ENCODE measurements at places on chromosomes 1 and 21. TPM values are rescaled to one million over a fixed set of nuclear protein-coding genes. Genes with fewer than 3 reads are reported as not detected.

Gene TNFRSF4
- total RNA-seq: not detected

Gene CD1E
- not detected for total RNA-seq

Gene BACE2
- total RNA-seq: 34.5 TPM

Gene MSH4
- total RNA-seq: 0.17 TPM

Gene KIAA1614
- 14.6 TPM for total RNA-seq

Gene SLC35F3
- not detected for total RNA-seq

Gene DYRK3
- total RNA-seq: 7.7 TPM

Gene MYOG
- 8.9 TPM for total RNA-seq

Gene COL8A2
- total RNA-seq: 21.4 TPM

Gene CD5L
- not detected for total RNA-seq

Gene BCAN
- not detected for total RNA-seq

Gene MPZ
- 0.34 TPM for total RNA-seq

Gene LCE1F
- total RNA-seq: not detected

Gene FAM72A
- 0.23 TPM for total RNA-seq

Gene CD52
- total RNA-seq: not detected

Gene IL6R
- 3.9 TPM for total RNA-seq

Gene CTH
- 9.0 TPM for total RNA-seq

Gene HSD3B1
- total RNA-seq: not detected

Gene CORT
- not detected for total RNA-seq

Gene SELENBP1
- total RNA-seq: 63.1 TPM

Gene CFAP141
- total RNA-seq: not detected

Gene OR2T11
- not detected for total RNA-seq

Gene MXRA8
- total RNA-seq: 672 TPM

Gene CDCA8
- 0.60 TPM for total RNA-seq

Gene CENPS
- 5.4 TPM for total RNA-seq
